MV-4-11 (cell line): ENCODE measurements at places on chromosomes 6 and 20.

DNA sequence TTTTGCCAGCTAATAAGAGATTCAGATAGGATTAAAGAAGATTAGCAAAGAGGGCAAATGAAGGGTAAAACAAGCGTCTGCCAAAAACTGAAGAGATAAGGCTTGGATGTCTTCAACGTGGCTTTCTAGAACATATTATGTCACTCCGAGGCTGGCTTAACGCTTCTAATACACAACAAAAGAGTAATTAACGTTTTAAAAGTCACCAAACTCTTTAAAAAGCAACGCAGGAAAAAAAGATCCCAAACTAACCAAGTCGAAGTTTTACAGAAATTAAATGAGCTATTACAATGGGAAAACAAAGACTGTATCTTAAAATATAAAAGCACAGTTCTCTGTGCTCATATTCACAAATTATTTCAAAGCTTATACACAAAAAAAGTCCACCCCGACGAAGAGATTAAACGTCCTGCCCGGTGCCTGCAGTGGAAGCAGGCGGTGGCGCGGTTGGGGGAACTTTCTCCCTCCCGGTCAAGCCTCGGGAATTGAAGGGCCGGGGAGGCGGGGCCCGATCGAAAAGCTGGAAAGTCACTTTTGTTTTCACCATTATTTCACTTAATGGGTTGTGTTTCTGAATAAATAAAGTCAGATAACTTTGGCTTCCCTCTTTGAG is 1.2 kb downstream of the MAK start:
- no peak for DNase-seq

GRCh38 chr6:120918137-120918536 is 416.1 kb downstream of the TBC1D32 start:
- no peak for DNase-seq

- no peak for DNase-seq
These were observed 5.7 kb downstream of the TUBB2A start for GRCh38 chr6:3151691-3152090.

- DNase-seq, result no peak
These were observed 113.6 kb upstream of the PLEKHG1 start for GRCh38 chr6:150486048-150486447.

DNA sequence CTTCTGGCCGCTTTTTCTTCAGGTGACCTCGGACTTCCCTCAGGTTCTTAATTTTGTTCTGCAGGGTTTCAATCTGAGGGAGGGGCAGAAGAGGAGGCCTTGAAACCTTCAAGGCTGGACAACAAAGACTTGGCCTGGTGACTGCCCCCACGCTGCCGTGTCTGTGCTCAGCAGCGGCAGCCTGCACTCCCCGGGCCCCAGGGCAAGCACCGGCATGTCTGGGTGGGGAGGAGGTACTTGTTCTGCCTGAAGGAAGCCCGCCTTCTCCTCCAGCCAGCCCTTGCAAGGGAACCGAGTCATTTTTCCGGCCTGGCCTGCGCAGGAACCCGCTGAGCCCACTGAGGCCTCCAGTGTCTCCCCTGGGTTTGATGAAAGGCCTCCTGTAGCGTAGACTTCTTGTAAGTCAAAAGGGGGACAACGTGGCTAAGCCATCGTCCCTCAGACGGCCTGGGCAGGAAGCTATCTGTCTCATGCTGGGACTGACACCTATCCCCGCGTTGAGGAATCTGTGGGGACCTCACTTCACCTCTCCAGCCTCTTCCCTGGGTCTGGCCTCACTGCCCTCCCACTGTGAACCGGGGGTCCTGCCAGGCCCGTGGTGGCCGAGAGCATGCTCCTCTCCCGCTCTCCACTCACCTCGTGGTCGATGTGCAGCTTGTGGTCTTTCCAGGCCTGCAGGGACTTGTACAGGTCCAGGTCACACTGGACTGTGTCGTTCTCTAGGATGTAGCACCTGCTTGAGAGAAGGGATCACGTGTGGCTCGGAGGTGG is 119.9 kb downstream of the SULF2 start:
- no peak for DNase-seq

GRCh38 chr20:64038224-64038564 is 2.2 kb downstream of the C20orf204 start:
- no peak for DNase-seq

- DNase-seq, result no peak
These were observed 312.6 kb downstream of the C6orf118 start for GRCh38 chr6:164996838-164997237.

DNA sequence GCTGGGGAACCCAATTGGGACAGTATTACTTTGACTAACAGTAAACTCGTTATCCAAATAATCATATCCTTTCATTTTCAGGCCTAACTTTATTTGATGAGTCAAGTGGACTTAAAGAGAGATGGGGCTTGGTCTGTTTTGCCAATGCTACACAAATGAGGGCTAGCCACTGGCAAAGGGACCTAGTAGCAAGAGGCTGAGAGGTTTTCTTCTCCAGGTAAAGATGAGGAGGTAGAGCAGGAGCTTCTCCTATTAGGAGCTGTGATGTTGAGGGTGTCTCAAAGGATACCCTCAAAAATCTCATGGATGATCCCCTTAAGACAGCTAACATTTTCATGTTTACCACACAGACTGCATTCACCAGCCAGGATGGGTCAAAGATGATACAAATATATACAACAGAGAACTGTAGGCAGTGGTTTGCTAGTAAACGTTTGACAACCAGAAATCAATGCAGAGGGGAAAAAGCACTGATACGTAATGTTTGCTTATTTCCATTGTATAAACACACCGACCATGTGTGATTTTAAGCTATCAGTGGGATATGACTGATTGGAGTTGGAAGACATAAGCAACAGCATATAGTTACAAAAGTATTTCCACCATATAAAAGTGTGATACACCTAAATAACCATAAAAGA is 153.3 kb downstream of the IBTK start:
- no peak for DNase-seq

DNA sequence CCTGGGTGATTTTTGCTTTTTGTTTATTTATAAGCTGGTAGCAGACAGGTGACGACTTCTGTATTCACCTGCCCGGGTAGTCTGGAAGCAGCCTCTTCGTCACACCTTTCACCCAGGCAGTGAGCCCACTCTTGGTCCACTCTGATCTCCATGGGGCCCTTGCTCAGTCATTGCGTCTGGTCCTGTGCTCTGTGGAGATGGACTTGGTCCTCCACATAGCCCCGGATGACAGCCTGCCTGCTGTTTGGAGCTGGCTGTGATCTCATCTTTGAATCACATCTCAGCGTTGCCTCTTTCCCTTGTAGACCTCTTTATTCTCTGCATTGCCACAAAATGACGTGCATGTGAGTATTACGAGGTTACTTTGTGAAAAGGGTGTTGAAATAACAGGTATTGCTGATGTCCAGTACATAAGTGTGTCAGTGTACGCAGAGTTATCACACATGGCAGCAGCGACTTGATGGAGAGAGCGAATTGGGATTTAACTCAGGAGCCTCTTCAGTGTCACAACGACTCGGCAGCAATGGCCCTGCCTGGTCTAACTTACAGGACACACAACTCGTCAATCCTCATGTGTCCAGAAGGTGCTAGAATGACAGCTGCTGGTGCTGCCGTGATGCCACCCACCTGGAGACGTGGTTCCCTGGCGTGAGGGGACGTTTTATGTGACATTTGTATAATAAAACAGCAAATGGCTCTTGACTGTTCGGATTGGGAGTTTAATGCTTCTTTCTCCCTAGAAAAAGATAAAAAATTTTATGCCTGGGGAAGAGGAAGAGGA is 24.2 kb upstream of the FRMD1 start:
- DNase-seq, result no peak

GRCh38 chr6:124520514-124520913 is 441.7 kb upstream of the RNF217 start:
- no peak for DNase-seq

- no peak for DNase-seq
These were observed 966 bp downstream of the CFAP206 start for GRCh38 chr6:87408721-87409155.

GRCh38 chr6:31579119-31579505 is 3.1 kb downstream of the LTB start:
- DNase-seq, result no peak

DNA sequence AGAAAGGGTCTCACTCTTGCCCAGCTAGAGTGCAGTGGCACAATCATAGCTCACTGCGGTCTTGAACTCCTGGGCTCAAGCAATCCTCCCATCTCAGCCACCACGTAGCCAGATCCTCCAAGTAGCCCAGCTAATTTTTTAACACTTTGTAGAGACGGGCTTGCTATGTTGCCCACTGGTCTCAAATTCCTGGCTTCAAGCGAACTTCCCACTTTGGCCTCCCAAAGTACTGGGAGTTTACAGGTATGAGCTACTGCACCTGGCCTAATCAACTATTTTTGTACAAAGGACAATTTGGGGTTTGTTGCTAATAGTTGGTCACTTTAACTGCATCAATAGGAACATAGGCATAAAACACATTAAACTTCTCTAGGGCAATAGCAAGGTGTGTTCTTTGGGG is 29.9 kb upstream of the SYNCRIP start:
- DNase-seq, result no peak

- no peak for DNase-seq
These were observed 79.5 kb upstream of the RALGAPA2 start for GRCh38 chr20:20791664-20792568.

- DNase-seq, result peak; percentile 99
These were observed at the start of gene SIGLEC1 for GRCh38 chr20:3712279-3712873. Gene SIGLEC1 (minus strand): TSS chr20:3712600. CDS start chr20:3707128, 5,472 bp downstream.

DNA sequence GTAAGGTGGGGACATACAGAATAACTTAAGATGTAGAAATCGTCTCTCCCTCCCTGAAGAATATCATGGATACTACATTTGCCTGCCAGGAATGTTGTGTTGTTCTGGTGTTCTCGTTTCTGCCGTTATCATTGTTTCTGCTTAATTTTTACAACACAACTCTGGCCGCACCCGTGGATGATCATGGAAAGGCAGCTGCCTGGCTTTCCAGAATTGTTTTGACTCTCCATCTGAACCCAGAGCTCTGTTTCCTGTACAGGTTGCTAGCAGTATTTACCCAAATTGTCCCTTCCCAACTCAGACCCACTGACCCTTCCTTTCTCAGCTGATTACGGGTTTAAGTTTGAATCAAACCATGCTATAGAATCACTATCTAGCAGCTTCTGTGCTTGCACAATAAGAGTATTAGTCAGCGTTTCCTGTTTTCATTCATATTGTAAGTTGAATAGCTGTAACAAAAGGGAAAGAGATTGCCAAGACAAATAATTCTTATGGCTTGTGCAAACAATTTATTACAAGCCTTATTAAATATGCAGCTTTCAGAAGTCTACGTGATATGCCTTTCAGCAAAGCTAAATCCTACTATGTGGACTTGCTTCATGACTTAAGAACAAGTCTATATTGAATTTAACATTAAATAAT is 139.0 kb downstream of the MTHFD1L start:
- DNase-seq, result peak; percentile 77

- DNase-seq, result no peak
These were observed 149.5 kb downstream of the DOK5 start for GRCh38 chr20:54624706-54625390.

DNA sequence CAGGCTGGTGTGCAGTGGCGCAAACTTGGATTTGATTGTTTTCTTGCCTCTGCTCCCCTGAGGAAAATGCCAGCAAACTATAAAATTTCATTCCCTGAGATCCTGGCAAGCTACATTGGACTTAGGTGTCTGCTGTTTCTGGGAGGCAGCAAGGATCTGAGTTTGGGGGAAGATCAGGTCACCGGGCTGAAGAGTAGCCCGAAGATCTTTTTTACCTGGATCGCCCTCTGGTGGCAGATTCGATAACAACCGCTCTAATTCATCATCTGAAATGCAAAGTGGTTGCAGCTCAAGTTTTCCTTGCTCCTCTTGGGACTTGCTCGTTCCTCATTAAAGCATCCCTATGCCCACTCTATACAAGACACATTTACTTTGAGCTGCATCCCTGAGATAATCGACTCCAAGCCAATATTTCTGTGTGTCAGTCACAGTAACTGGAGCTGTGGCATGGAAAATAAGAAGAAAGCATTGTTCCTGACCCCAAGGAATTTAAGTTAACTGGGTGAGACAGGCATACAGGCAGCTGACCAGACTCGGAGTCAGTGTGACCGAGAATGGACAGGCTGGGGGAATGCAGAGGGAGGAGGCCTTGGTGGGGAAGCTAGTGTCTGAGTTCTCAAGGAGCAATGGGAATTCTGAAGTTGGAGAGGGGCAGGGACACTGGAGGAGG is 131.8 kb upstream of the PROKR2 start:
- peak; percentile 29 for DNase-seq

- no peak for DNase-seq
These were observed 75.8 kb downstream of the SYCP2L start for GRCh38 chr6:10962673-10963072.

DNA sequence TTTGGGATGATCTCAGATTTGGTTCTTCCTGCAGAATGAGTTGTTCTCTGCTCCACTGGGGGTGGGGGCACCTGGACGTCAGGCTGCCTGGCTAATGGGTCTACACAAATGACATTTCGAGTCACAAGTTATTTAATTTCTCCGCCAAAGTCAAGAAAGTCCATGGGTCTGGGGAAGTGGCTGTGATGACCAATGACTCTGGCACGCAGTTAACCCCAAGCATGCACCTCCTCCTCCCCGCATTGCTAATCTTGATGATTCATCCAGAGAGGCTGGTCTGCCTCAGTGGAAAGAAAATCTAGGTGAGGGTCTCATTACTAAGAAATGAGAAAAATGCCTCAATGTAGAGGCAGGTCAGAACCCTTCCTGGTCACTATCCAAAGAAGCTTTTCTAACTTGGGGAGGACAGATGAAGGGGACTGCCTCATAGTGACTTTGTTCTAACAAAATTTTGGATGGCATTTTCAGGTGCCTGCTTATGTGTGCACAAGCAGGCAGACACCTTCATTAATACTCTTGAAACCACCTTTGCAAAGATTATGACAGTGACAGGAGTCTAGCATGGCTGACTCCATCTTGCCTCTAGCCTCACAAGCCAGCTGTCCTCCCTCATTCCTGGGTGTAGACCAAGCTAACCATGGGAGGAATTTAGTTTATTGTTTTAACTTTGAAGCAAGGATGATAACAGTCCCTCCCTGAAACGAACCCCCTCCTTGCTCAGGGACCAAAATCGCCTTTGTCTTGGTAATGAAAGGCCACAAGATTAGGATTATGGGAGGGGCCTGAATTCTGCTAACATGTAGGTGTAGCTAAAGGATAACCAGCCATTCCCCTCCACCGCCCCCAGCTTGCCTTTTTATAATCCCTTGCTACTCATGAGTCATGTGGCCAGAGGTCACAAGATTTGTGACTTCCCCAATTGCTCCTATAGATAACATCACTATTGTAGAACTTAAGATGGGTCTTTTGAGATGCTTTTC is 98.6 kb upstream of the MRPS10 start:
- peak; percentile 87 for DNase-seq
